Stimulated activated CD4-positive, alpha-beta T cell treated with anti-CD3 and anti-CD28 coated beads, TNF-alpha, amount 100 ng/mL, for 4 hours (primary cell): ENCODE measurements at places on chromosomes 2 and 18.

DNA sequence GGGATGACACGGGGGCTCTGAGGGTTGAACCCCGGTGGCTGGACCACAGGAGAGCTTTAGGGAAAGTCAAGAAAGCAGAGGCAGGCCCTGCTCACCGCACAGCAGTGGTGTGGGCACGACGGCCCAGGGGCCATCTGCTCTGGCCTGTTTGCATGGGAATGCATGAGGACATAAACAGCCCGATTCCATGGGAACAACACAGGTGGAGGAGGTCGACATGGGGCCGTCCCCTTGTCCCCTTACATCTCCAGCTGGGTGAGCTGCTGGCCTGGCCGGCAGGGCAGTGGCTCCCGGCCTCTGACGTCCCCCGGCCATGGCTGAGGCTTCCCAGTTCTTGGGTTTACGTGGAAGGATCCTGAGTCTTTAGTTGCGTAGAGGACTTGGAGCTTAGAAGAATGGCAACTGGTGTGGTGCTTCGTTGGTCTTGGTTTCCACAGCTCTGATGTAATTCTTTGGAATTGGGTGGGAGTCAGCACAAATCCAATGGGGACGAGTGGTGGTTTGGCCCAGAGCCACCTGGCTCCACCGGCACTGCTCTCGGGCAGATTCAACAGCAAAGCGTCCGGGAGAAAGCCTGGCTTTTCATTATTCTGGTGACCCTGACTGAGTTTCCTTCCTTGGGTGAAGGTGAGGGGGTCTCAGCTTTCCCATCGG, 98.3 kb upstream of the HDAC4 start:
- no peak for DNase-seq

GRCh38 chr2:109348671-109349502, 219.9 kb downstream of the SH3RF3 start:
- no peak for DNase-seq

GRCh38 chr2:45494275-45494977, 116.6 kb downstream of the SRBD1 start:
- no peak for DNase-seq

DNA sequence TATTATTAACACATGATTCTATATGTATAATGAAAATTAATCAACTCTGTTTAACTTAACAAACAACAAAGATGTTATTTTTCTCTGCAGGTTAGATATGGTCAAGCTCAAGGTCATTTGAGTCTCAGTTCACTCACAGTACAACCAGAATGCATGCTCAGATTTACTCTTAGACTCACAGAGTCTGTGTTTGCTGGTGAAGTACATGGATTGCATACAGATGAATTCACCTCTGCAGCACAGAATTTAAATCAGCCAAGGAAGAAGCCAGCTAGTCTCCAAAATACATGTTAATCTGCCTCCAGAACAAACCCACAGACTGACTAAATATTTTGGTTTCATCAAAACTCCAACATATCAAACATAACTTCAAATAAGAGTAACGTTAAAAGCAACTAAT, 424.5 kb downstream of the RAD51AP2 start:
- DNase-seq: no peak

- no peak for DNase-seq
Measured at GRCh38 chr2:38130876-38131275, 54.9 kb upstream of the CYP1B1 start.

GRCh38 chr2:30865243-30865642, 58.0 kb upstream of the CAPN13 start:
- no peak for DNase-seq

DNA sequence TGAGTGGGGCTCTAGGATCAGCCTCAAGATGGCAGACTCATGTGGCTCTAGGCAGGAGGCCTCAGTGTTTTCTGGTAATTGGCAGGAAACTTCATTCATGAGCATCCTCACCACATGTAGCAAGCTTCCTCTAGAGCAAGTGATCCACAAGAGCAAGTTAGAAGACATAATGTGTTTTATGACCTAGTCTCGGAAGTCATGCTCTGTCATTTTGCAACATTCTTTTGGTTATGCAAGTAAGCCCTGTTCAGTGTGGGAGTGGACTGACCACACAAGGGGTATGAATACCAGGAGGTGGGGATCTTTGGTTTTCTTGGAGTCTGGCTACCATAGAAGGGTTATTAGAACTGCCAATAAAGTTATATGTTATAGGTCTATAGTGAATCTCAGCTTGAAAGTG, 66.8 kb upstream of the STK39 start:
- no peak for DNase-seq

- DNase-seq: no peak
Measured at GRCh38 chr2:108927936-108928659, 60.9 kb downstream of the EDAR start.
